ENCODE measurements at places on chromosomes 3 and 15.

DNA sequence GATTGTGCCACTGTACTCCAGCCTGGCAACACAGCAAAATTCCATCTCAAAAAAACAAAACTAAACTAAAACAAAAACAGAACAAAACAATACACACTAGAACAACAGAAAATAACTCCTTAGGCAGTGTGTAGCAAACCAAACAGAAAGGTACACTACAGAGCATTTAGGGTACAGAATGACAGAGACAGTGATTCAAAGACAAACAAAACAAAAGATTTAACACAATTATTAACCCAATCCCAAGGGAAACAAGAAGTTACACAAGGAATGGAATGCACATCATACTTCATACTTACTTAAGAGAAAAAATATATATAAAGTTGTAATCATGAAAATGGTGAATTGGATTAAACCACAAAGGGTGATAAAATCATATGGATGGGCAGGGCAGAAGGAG, 12.9 kb downstream of the SLC25A20 start:
- no peak for DNase-seq

- DNase-seq, result no peak
Observed at GRCh38 chr15:45583731-45584639, 3.2 kb upstream of the BLOC1S6 start.

GRCh38 chr3:46926871-46927717, 49.5 kb downstream of the CCDC12 start:
- no peak for DNase-seq

GRCh38 chr15:39448409-39448808, 132.5 kb upstream of the THBS1 start:
- DNase-seq, result no peak

DNA sequence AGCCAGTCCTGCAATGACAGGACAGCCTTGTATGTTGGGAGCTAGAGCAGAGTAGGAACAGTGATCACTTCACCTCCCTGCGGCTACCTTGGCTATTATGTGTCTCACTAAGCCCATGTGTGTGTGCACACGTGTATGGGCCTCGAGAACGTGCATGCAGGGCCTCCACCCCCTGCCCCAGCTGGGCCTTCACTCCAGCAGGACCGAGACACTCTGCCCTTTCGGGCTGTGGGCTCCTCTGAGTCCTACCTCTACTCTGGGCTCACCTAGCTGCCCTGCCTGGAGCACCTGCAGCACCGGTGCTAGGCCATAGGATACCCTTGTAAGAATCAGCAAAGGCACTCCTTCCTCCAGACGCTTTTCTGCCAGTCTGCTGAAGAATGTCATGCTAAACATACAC, 77.5 kb downstream of the LINGO1 start:
- no peak for DNase-seq

DNA sequence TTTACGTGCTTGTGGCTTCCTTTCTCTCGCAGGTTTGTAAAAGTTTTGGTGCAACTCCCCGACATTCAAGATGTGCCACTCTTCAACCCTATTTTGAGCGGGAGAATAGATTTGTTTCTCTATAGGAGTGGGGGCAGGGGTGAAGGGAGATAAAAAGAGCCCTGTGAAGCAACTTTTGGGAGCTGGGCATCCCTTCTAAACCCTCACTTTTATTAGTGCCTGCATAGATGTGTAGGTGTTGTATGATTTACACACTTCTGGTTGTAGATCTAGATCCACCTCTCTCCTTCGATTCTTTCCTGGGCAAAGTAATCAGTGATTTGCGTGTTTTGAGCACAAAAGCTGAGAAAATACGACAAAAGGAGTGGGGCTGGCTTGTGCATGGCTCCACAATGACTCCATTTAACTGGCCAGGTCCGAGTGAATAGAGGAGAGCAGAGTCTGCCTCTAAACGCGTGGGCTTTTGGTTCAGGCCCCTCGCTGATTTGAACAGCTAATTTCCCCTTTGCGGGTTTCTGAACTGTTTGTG, 17.7 kb downstream of the SOX2 start:
- no peak for DNase-seq

- no peak for DNase-seq
Observed at GRCh38 chr3:66415867-66416428, 84.9 kb downstream of the LRIG1 start.

DNA sequence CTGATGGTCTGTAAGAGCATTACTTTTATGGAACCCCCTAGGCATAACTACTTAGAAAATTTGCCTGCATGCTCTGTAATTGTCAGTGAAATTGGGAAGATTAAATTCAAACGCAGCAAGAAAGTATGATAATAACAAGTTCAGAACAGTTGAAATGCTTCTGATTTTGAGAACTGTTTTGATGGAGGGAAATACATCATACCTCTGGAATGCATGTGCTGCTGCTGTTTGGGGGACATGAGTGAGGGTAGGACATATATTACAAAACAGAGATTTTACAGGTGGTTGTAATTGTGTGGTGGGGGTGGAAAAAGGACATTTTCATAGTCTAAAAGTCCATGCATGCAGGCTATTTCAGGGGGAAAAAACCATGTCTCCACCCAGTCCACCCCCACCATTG, 135.0 kb upstream of the DPH6 start:
- DNase-seq, result no peak

- no peak for DNase-seq
Observed at GRCh38 chr15:57227166-57227565, 149.1 kb upstream of the CGNL1 start.

GRCh38 chr3:122416966-122417365, 1.1 kb upstream of the WDR5B start:
- no peak for DNase-seq

GRCh38 chr3:96814651-96815567, 515 bp downstream of the EPHA6 start:
- DNase-seq, result no peak

GRCh38 chr3:109132801-109133473, 3.6 kb upstream of the C3orf85 start:
- DNase-seq, result no peak

- DNase-seq, result no peak
Observed at GRCh38 chr3:66270288-66270687, 49.5 kb downstream of the SLC25A26 start.

DNA sequence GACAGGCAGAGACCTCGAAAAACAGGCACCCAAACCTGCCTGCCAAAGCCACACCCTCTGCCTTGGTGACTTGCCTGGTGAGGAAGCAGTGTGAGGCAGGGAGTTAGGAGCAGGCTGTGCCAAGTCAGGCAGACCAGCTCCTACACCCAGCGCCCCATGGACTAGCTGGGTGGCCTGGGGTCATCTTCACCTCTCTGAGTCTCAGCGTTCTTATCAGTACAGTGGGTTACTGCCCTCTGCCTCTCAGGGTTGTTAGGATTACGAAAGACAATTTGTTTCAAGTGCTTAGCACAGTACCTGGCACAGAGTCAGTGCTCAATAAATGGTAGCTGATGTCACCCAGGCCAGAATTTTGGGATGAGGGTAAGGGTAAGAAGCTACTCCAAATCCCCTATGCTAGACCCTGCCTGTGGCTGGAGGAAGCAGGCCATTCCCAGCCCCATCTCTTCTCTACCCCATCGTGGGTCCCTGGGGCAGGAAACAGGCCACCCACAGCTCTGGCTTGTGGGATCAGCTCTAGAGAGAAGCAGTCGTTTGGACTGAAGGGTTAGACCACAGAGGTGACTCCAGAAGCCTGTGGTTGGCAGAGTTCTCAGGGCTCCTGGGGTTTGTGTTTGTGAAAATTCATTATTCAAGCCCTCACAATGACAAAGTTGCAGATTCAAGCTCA, 10.1 kb downstream of the SLC51B start:
- DNase-seq, result no peak

DNA sequence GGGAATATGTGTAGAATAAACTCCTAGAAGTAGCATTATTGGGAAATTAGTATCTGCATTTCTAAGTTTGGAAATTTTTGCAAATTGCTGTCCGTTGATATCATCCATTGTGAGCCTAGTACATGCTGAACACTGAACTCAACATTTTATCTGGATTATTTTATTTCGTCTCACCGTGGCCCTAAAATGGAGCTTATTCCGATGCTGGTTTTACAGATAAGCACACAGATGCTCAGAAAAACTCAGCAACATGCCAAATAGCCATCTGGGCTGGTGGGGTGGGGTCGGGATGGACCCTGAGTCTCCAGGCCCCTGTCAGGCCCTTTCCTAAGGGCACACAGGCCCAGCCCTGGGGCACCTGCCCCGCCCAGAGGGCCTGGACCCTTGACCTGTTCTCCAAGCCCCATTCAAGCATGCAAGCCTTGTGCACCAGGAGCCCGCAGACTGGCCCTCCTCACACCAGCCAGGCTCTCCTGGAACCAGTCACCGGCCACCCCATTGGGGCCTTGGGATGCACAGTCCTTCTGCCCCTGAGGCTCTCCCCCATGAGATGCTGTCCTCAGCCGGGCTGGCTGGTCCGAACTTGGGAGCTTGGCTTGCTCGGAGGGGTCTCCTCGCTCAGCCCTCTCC, 20.7 kb upstream of the KLF13 start:
- DNase-seq, result no peak

DNA sequence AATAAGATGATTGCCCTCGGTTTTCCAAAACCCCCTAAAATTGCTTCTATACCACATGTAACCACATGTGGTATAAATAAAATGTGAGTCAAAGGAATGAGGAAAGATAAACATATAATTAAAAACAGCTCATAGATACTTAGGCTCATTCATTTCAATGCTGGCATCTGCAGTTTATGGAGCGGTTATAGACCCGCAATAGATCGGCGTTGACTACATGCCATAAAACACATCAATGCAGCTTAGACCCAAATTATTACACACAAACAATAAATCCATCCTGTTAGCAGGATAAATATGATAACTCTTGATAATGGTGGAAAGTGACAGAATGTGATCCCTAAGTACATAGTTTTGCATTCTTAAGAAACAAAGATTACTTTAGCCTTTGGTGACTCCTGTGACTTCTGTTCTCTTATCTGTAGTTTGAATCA, 143.7 kb downstream of the NR2F2 start:
- DNase-seq, result no peak

GRCh38 chr15:62241135-62241770, 76.2 kb upstream of the C2CD4B start:
- DNase-seq, result no peak

DNA sequence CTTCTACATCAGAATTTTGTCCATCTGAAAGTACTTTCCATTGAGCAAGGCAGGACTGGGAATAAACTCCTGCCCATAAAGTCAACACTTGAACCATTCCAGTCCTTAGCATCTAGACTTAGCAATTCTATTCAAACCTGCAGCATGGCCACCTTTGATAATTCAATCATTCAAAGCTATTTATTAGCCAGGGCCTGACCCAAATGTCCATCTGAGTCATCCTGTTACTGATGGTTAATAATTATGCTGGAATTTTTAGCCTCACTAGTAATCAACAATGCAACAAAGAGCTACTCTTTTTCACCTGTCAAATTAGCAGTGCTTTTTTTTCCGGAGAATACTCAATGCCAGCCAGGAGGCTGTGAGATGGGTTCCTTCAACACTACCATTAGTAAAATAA, 72.7 kb upstream of the SNRK start:
- DNase-seq, result no peak

DNA sequence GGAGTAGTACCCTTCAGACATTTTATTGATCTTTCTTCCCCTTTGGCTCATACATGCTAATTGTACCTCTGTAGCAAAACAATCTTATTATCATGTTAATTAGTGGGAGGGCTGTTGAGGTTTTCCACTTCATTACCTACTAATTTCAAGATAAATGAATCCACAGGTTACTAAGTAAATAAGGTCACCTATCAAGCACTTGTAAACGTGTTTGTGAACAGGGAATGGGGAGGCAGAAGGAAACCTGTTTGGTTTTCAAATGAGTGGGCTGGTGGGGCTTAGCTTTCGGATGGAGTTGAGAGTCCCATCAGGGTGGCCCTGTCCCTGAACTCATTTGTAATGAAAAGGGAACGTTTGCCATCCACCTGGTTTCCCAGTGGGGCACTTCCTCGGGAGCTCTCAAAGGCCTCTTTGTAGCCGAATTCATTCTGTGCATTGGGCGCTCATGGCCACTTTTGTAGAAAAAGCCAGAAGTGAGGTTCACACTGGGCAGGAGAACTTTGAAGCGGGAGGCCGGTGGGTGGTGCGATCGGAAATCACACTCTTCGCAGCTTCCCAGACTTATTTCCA, 419.8 kb upstream of the NR2F2 start:
- DNase-seq, result no peak

DNA sequence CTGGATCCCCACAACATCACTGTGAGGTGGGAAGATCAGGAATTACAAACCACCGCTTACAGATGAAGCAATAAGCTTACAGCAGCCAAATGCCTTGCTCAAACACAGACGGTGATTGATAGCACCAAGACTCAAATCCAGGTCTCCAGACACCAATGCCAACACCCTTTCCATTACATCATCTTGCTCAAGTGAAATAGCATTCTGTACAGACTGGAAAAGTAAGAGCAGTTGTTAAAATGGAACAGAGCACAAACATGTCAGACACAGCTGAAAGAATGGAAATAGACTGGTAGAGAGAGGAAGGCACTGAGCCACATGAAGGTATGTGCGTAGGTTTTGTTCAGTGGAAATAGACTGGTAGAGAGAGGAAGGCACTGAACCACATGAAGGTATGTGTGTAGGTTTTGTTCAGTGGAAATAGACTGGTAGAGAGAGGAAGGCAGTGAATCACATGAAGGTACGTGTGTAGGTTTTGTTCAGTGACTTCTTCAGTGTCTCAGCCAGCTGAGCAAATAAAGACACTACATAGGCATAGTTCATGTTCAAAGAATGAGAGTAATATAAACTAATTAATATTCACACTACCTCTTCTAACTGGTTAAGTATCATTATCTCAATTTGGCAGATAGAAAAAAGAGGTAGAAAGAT, 15.6 kb downstream of the CLDN1 start:
- no peak for DNase-seq

DNA sequence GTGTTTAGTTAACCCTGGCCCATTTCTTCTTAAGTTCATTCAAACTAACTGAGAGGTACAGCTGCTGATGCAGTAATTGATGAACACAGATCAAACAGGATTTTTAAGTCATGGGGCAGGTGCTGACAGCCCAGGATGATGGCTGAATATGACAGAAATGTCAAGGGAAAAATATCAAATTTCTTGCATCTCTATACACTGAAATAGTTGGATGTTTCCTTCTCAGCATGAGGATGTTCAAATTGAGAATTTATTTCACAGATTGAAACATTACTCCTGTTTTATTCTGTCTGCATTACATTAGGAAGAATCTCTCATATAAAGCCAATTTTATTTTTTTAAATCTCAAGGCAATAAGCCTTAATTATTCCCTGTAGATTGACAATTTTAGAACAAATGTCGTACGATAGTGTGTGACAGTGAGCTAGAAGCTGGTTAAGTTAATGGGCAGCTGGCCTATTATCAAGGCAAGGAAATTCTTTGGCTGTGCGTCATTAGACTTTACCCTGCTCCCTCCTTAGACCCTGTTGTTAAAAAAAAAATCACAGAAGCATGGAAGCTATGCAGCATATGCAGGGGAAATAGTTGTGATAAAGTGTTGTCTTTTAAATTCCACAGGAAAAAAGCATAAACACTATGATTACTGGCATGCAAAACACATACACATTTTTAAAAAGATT, 183.8 kb upstream of the KCNMB2 start:
- DNase-seq, result no peak

- no peak for DNase-seq
Observed at GRCh38 chr15:45594835-45595530, 7.8 kb downstream of the BLOC1S6 start.

All from NCI-H1092 (cell line).